Renal cortical epithelial cell (primary cell): ENCODE measurements at places on chromosomes 5 and 9.

DNA sequence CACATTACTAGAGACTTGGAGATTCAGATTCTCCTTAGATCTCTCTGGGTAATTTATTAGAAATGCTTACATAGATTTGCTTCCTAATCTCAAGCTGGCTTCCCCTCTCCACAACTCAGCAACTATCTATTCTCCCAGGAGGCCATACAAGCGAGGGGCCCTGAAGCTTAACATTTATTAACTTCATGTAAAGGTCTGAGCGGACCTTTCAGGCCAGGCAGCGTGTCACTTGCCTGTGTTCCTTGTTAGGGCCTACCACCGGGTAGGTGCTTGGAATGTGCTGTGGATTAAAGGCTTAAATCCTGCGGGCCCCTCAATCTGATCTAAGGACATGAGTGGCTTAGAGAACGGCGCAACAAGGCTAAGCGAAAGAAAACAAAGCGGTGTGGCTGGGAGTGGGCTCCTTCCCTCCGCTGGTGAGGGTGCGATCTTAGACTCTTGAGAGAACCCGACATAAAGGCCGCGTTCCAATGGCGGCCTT lies 712 bp upstream of the HSPA4 start:
- peak; percentile 34 for DNase-seq

DNA sequence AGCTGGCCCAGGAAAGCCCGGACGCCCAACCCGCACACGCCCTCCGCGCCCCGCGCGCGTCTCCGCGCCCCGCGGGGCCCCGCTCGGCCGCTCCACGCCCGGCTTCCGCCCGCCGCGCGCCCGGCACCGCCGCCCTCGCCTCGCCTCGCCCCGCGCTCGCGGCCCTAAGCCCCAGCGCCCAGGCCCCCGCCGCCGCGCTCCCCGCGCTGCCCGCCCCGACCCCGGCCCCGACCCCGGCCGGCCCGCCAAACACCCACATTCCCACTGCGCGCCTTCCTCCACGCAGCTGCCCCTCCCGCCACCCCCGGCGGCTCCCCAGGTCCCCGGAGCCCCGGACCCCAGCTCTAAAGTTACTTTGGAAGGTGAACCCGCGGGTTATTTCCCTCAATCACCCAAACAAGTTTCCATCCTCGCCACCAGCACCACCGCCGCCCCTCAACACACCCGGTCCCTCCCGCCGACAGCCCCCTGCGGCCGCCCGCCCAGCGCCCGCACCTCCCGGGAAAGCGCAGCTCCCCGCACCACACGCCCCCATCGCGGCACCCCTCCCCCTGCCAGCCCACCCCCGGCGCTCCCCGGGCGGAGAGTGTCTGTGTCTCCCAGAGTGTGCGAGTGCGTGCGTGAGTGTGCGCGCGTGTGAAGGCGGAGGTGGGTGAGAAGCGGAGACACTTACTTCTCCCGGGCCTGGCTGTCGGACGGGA lies 439 bp downstream of the SSBP2 start:
- no peak for DNase-seq

- DNase-seq = no peak
Observed at GRCh38 chr5:143182106-143182505, 221.4 kb downstream of the NR3C1 start.

GRCh38 chr9:72271613-72272478 lies 93.2 kb downstream of the ZFAND5 start:
- DNase-seq = peak; percentile 64

DNA sequence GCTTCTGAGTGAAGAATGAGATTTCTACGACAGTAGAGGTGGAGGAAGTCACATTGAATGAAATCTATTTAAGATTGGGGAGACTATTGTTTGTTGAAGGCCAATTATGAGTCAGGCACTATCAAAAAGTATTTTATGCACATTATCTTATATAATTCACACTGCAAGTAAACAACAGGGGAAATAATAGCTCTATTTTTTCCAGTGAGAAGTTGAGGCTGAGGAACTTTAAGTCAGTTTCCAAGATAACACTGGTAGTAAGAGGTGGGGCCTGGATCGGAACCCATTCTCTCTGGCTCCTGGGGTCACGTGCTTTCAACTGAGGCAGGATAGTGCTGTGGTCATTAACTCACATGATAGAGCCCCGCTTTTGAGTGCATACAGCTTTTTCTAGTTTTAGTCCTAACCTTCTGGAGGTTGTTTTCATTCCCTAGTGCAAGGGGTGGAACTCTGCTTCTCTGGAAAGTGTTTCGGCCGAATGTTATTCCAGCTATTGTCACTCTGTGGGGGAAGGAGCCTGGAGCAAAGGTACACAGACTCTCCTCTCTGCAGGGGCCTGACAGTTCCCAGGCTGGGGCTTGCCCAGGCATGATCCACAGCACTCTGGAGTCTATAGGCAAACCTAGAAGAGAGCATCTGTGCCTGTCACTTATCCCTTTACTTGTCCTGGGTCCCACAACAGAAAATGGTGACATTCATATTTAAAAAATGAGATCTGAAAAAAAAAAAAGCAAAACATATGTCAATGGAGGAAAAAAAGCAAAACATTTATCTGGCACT lies 352.4 kb upstream of the ACTBL2 start:
- peak; percentile 76 for DNase-seq

- DNase-seq = no peak
Observed at GRCh38 chr5:140225396-140225795, 50.4 kb downstream of the CYSTM1 start.

GRCh38 chr5:4309026-4309425 lies 713.4 kb downstream of the IRX1 start:
- no peak for DNase-seq

- DNase-seq = no peak
Observed at GRCh38 chr9:109893241-109893640, 113.2 kb downstream of the PALM2AKAP2 start.

- peak; percentile 4 for DNase-seq
Observed at GRCh38 chr5:4422247-4422646, 717.9 kb upstream of the ADAMTS16 start.

DNA sequence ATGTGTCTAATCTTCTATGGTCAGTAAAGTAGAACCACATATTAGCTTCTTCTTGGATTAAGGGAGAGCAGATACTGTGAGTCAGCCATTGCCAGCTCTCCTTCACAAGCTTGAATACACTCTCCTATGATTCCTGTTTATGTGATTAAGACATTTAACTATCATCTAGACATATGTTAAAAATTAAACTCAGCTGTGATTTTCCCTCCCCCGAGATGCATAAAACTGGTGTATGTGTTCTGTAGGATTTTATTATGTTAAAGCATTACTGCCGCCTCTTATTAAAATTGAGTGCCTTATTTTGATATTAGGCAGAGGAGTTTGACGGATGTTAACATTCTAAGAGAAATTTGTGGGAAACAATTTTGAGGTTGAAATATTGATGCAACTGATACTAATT lies 114.6 kb downstream of the ACTBL2 start:
- peak; percentile 70 for DNase-seq

- no peak for DNase-seq
Observed at GRCh38 chr5:169954786-169955185, 25.5 kb downstream of the INSYN2B start.

DNA sequence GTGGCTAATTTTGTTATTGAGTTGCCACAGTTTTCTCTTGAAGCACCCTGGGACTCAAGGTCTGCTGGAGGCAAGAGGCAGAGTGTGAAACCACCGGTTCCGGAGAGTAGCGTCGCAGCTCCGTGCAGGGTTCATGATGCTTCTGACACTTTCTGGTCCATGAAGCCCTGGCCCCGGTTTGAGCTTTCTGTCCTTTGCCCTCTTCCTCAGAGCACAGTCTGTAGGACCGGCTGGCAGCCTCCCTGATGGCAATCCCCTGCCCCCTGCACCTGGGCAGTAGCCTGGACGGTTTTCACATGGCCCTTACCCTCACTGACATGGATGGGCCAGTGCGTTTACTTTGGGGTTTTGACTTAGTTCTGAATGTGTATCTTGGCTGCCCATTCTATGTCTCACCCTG lies 111.9 kb downstream of the PJA2 start:
- no peak for DNase-seq

DNA sequence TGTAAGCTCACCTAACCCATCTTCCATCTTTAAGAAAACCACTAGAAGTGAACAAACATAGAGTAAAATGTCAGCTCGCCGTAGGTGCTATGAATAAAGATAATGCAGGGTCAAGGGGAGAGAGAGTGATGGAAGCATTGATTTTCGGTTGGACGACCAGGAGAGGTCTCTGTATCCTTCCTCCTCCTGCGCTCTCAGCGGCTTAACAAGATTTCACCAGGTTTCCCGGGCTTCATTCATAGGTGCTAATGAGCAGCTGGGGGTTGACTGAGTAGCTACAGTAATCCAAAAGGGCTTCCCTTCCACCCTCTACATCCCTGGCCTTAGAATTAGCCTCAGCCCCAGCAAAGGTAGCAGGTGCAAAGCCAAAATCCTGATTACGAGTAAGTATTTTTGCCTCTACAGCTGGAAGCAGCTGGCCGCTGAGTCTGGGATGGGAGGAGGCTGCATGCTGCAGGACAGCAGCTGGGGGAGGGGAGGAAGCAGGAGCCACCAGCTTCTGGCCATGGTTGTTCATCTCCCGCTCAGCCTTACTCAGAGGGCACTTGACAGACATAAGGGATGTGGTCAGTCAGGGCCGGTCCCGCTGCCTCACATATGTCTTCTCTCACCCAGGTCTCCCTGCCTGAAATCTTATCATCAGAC lies 112.0 kb upstream of the IL12B start:
- DNase-seq = no peak

DNA sequence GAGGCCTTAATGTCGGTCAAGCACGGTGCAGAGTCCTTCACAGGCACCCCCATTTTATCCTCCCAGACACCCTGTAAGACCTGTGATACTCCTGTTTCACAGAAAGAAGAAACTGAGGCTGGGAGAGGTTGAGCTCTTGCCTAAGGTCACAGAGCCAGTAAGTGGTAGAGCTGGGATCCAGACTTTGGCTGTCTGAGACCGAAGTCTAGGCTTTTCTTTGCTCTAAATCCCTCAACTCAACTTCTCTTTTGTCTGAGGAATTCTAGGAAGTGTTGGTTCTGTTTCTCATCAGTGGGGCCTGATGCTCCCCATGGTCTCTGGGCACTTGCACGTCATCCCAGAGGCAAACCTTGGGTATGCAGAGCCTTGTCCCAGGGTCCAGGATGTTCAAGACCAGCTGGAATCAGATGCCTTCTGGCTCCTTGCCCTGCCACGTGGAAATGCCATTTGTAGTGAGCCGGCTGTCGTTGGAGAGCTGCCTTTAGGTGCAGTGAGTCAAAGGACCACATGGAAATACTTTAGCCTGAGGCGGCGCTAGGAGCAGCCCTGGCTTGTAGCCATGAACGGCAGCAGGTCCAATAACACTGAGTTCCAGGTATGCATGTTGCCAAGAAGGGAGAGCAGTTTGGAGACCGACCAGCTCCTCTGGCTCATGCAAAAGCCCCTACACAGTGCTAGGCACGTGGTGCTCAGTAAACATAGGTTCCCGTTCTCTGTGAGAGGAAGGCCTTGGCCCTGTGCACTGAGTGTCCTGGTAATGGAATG lies 9.2 kb downstream of the DCANP1 start:
- DNase-seq = peak; percentile 73

DNA sequence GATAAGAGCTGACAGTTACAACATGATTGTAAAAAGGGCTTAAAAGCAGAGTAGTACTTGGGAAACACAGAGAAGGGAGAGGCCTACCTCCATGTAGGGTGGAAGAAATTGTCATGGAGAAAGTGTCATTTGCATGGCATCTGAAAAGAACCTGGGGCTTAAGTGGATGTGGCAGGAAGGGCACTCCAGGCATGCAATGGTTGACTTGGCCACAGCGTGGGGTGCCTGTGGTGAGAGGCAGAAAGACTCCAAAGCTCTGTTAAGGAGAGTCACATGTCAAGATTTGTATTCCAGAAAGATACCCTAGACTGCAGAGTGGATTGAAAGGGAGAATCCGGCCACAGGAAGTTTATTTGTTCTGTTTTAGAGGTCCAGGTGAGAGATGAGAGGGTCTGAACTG lies 2.4 kb downstream of the POLR3G start:
- no peak for DNase-seq

GRCh38 chr9:3662671-3663070 lies 136.9 kb upstream of the RFX3 start:
- peak; percentile 33 for DNase-seq

DNA sequence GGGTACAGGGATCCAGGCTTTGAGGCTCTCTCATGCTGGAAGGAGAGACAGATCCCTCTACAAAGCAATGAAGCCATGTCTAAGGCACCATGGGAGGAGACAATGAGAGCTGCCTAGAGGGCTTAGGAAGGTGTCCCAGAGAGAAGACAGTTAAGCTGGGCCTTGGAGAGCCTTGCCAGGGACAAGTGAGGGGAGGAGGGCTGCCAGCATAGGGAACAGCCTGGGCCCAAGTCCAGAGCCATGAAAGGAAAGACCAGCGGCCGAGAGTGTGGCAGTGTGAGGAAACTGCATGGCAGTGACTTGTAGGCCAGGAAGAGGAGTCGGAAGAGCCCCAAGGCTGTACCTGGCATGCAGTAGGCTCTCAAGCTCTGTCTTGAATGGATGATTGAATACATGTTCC lies 88.5 kb downstream of the PSD2 start:
- no peak for DNase-seq

- no peak for DNase-seq
Observed at GRCh38 chr5:78829811-78830527, 155.1 kb downstream of the ARSB start.

DNA sequence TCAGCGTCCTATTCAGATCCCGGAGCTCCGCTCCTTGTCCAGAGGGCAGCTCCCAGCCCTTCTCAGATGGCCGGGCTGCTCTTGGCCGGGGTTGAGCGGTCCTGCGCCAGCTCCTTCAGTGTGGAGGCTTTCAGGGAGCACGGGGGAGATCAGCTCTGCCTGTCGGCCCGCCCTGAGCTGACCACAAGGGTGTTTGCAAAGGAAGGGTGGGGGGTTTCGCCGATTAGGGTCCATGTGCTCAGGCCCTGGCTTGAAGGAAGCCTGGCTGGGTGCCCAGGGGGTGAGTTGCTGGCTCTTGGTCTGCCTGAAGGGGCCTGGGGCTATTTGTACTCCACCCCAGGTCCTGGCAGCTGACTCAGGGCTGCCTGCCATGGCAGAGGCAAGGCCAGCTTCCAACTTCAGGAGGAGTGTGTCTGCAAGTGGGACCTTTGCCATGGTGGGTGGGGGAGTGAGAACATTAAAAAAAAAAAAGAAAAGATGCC lies 250.1 kb upstream of the KLF4 start:
- peak; percentile 55 for DNase-seq
